Activated T-helper 1 cell treated with Interleukin-2 at 50 U/mL for 16 hours (primary cell): ENCODE measurements at places on chromosomes 2 and 18.

DNA sequence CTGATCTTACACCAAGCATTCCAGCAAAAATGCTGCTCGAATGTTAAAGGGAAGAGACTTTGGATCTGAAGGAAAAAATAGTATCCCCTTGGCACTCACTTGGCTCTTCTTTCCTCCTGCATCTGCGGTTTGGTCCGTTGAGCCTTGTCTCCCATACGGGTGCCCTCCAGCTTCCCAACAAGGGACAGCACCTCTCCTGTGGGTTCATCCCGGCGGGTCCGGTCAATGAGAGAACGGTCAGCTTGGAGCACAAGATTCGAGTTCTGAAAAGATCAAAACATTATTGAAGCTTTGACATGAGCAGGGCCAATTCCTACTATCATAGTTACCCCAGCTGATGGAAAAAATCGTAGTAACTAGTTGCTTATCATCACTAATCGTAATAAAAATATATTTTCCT, 740 bp downstream of the SNRNP200 start:
- no peak for DNase-seq

GRCh38 chr2:161138429-161138828, 21.8 kb upstream of the TANK start:
- no peak for DNase-seq

DNA sequence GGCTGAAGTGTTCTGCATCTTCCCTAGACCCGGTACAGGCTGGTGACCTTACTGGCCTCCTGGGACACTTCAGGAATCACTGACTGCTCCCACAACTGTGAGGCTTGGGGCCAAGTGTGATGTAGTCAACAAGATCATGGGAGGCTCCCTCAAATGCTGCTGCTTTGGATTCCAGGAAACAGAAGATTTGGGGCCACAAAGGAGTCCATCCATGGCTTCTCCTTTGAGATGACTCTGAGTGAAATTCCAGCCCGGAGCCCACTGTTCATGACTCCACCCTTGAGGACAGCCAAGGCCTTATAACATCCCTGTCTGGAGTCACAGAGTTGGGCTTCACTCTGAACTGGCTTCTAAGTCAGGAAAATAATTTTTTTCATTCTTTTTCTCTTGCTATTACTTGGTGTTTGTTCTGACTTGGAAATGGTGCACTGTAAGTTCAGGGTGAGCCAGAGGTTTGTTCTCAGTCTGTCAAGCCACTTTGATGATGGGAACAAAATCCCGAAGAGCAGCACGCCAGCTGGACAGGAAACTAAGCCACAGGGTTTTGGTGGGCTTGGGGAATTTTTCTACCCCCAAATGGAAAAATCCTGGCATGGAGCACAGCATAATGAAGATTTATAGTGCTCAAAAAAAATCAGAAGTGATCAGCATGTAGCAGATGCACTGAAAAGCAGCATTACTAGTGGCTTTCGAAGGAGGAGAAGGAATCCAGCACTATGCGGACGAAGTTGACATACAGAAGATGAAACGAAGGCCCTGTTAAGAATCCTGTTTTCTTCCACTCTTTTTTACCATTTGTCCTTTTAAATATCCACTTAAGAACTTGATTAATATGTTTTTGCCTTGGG, 98.1 kb upstream of the ZFP36L2 start:
- DNase-seq: no peak

DNA sequence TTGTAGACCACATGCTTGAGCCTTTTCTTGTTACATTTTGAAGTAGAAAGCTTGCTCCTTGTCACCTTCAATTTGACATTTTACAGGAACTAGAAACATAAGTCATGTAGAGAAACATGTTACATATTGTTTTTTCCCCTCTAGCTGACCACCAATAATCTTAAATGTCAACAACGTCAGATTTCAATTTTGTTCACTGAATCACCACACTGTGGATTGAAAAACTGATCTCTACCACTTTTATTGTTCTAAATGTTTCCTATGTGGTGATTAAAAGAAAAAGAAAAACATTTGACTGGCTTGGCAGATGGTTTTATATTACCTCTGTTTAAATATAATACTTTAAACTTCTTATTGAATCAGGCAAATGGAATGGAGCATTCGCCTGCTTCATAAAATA, 87.7 kb downstream of the DSEL start:
- no peak for DNase-seq

DNA sequence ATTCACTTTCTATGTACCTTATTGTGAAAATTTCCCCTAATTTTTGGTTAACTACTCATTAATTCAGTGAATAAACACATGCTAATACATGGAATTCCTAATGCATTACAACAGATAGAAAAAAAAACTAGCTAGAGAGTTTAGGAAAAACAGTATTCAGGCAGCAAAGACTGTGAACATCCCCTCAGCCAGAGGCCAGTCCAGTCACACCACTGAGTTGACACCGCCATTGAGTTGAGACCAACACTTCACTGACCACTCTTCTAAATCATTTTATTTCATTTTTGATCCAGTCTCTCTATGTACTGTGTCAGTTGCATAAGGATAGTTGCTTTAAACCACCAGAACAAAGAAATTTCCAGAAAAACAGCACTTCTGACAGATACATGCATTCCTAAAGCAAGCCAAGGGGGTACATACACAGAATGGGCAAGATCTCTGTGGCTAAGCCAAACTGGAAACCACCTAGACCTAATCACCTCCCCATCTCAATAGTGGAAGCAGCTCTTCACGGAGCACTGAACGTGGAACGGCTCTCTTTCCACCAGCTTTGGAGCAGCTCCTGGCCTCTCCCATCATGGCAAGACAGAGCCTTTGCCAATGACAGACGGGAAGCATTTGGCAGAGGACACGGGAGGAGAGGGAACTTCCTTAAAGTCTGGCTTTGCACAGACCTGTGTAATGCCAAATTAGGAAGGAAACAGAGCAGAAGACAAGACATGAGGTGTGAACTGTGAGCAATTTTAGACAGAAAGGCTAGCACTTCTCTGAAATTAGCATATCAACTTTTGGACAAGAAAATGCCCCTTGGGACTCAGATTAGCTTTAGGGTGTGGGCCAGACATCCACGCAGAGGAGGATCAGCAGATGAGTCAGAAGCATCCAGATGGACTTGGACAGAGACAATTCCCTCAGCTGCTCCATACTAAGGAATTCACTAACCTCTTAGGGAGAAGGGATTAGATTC, 36.4 kb downstream of the CACNB4 start:
- no peak for DNase-seq

DNA sequence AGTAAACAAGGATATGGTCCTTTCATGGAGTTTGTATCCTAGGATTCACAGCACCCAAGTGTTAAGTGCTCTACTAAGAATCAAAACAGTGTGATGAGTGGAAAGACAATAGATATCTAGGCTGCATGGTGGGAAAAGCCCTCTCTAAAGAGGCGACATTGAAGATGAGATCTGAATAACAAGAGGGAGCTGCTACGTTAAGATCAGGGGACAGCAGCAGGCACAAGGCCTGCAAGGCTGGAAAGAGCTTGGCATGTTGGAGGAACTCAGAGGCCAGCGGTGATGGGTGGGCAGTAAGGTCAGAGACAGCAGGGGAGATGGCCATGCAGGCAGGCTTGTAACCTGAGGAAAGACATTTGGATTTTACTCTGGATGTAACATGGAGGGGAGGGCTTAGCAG, 177.5 kb downstream of the GFPT1 start:
- DNase-seq: no peak

DNA sequence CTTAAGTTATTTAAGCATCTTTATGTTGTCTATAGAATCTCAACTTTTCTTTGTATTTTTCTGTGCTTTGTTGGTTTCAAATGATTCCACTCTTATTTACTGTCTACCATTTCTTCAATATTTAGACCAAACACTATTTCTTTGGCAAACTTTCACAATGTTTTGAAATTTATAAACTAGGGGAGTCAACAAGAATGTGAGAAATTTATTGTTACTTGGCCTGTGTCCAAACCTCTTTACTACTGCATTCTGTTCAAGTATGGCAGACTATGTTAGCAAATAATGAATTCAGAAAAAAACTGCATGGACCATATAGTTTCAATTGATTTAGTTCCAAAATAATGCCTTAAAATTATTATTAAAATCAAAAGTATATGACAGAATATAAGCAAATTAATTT, 470.2 kb downstream of the FBXO15 start:
- DNase-seq: no peak

GRCh38 chr2:154402213-154402612, 296.3 kb upstream of the KCNJ3 start:
- DNase-seq: no peak

DNA sequence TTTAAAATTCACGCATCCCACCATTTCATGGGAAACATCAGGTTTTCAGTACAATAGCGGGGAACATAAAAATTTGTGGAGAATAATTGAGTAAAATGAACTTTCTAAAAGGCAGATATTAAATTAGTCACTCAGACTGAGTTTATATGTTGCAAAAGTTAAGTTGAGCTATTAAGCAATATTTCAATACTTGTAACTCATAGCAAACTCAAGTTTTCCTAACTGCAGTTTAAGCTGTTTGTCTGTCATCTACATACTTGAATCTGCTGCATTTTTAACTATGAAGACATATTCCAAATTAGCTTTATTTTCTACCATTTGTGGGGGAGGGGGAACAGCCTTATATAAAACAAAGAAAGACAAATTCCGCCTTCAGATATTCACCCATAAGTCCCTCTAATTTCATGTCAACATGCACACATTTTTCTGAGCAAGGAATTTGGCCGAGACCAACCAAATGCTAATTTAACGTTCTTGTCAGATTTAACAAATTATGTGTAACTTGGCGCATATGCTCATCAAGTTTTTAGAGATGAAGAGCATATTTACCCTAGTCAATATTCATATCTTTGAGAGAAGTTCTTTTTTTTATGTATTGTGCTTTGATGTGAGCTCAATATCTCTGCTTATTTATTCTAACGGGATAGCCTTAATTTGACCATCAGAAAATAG, 462.9 kb downstream of the TXNL1 start:
- DNase-seq: no peak

- DNase-seq: no peak
Measured at GRCh38 chr2:206863716-206864115, 75.6 kb upstream of the CPO start.

DNA sequence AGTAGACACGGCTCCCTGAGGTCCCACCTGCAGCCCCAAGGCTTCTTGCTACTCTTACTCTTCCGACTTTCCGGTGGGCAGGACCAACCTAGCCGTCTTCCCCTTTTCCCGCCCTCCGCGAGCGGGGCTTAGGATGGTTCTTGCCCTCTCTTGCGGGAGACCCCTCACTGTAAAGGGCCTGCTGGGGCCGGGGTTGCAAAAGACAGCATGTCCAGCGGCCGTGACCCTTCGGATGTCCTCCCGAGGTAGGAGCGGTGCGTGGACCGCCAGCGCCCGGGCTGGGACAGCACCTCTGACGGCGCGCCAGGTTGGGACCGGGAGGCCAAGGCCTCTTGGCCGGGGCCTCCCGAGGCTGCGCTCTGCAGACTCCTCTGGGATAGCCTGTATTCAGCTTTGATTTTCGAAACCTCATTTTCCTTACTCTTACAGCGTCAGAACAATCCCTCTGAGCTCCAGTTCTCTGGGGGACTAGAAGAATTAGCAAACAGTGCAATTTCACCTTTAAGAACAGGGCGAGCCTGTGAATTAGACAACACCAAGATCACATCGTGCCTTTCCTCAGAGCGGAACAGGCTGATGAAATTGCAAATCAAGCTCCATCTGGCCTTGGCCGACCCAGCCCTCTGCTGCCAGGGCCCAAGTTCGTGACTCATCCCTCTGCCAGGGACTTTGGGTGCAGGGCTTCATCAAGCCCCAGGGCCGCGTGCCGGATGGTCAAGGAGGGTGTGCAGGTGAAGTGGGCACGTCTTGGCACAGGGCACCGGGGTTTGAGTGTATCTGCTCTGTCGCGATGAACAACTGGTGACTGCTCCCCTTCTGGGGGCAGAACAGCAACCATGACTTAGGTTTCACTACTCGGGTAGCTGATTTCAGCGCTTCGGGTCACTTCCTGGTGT, 777 bp downstream of the MOCOS start:
- DNase-seq: no peak

- no peak for DNase-seq
Measured at GRCh38 chr2:35184471-35184870, 1171.1 kb upstream of the CRIM1 start.

DNA sequence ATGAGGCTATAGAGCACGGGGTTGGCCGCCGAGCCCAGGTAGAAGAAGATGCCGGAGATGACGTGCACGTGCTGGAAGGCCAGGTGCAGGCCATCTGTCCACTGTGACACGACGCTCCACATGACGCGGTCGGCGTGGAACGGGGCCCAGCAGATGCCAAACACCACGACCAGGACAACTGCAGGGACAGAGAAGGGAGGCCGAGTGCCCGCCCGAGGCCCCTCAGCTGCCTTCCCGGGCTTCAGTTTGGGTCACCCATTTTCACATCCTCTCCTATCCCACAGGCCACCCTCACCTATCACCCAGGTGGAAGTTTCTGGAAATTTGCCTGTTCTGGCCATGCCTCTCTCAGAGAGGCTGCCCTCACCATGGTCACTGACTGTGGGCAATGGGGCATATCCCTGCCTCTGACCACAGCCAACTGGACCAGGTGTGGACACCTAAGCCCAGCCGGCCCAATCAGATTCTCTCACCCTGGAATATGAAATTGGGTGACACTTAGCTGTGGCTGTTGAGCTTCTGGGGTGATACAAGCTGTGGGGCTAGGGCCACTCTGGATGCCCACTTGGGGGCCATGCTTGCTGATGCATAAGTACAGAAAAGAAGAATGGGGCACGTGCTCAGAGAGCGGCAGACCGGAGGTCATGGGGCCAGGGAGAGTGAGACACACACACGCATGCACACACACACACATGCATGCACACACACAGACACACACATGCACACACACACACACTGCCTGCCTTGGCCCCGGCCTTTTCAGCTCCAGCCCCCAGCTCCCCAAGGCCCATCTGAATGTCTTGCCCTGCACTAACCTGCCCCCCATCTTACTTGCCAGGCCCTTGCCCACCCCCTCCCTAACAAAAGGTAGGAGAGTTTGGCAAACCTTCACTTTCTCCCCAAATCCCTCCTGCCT, 4.7 kb downstream of the NMUR1 start:
- DNase-seq: no peak

DNA sequence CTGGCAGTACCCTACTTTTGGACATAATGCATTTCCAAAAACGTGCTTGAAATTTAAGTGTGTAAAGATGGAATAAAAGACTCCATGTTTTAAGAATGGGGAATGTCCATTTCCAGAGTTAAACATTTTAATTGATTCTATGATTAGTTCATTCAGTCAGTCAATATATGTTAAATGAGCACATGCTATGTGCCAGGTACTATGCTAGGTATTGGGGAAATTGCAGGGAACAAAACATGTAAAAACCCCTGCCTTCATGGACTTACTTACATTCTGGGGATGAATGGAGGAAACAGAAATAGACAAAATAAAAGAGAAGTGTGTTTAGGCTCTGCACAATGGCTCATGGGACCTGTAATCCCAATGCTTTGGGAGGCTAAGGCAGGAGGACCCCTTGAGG, 288.6 kb downstream of the MTX2 start:
- no peak for DNase-seq

GRCh38 chr2:38722271-38723061, 28.7 kb downstream of the SRSF7 start:
- no peak for DNase-seq
